Stimulated activated naive CD4-positive, alpha-beta T cell treated with Interleukin-2 at 50 U/mL for 16 hours (primary cell): ENCODE measurements at places on chromosomes 1 and 21.
A peak's percentile ranks its signal among the peaks of the same experiment; 100 is the strongest.

GRCh38 chr1:40965531-40965930, 14.0 kb upstream of the CTPS1 start:
- DNase-seq, result no peak

- DNase-seq, result peak; percentile 44
Measured at GRCh38 chr1:212606395-212607205, 2.0 kb upstream of the ATF3 start.

DNA sequence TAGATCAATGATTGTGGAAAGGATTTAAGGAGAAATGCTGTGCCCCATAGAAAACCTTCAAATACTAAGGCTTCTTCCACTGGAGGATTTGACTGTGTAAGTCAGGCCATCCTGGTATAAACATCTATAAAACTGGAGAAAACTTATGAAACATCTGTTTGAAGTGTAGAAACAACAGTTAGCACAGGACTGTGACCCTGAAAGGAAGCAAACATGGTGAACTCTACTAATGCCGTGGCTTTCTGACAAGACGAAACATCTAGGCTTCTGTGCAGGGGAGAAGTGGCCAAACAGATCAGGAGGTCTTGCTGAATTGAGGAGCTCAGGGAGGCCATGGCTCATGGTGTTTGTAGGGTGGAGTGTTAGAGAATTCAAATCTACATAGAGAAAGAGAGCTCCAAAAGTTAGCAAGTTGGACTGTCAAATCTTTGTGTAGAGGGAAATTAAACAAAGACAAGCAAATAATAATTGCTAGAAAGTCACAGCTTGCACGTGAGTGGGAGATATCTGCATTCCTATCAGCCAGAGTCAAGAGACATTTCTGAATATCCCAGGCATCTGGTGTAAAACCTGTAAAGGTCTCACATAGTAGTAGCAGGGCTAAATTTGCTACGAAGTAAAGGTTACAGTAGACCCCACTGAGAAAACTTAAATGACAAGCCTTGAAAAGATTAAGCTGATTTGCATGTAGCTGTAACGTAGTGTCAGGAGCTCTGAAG, 566.8 kb upstream of the B3GALT2 start:
- DNase-seq, result no peak

DNA sequence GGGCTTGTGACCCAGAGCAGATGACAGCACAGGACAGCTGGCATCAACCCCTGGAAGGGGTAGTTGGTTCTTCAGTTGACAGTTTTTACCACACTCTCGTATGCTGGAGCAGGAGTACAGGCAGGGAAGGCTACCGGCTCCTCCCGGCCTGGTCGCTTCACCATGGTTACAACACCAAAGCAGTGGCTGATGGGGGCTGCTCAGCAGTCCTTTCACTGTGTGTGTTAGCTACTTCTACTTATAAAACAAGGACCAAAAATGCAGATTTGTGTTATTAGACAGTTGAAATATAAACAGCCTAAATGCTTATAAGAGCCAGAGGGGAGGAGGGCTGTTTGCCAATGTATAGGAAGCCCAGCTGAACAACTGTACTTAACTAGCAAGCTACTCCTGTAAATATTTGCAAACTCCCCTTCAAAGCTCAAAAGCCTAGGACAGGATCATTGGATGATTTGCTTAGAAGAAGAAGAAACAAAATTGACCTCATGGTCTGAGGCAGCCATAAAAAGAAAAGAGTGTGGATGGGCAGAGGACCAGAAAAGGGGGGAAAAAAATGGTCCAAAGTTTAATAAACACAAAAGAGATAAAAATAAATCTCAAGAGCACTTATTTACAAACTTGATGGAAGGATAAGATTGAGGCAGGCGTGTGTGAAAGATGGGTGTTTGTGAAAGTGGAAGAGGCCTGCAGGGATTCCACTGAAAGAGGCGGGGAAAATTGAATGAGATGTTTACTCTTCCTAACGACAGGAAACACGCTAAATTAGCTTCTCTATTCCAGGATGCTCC, 57.1 kb downstream of the TGFB2 start:
- no peak for DNase-seq

DNA sequence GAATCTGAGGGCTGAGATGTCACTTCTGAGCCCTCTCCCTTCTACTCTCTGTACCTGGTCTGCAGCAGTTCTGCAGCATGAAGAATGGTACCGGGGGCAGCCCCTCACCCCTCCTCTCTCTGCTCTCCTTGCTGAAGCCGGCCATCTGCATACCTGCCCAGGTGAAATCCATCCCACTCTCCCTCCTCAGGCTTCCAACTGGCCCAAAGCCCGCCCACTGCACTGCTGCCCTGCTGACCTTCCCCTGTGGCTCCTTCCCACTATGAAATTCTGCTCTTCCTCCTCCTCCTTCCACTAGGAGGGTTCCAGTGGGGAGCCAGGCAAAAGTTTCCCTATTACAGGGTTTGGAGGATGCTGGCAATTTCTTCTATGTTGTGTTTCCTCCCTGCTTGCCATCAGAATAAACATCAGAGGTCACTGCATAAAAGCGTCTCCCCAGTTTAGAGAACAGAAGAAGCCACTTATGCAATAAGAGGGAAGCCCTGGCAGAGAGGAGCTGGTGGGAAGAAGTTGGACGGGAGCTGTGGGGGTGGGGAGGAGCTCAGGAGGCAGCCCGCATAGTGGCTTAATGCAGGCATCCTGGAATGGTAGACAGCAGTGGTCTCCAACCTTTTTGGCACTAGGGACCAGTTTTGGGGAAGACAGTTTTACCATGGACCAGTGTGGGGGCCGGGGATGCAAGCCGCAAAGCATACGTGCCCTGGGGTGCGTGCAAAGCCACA, 30.3 kb downstream of the TMCO4 start:
- DNase-seq, result no peak

GRCh38 chr1:13922466-13923110, 222.6 kb downstream of the PRDM2 start:
- no peak for DNase-seq

DNA sequence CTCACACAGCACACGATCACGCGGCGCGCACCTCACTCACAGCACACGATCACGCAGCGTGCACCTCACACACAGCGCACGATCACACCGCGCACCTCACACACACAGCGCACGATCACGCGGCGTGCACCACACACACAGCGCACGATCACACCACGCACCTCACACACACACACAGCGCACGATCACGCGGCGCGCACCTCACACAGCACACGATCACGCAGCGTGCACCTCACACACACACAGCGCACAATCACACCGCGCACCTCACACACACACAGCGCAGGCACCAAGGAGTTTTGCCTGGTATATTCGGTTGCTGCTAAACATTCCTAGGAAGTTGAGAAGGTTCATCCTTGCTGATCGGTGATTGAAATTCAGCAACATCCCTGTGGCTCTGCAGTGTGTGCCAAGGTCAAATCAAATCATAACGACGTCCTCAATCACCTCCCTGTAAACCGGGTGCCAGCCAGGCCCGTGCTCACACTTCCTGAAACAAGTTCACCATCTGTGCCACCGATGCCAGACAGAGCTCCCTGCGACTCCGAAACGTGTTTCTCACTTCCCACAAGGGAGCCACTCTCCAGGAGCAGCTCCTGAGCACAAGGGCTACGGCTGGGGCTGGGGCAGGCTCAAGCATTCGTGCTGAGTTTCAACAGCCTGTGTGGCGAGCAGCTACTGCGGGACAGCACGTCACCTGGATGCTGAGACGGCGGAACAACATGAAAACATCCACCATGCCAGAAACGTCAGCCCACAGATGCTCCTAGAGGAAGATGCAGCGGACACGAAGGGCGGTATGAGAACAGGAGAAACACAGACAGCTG, 30.2 kb downstream of the WDR4 start:
- DNase-seq, result no peak

DNA sequence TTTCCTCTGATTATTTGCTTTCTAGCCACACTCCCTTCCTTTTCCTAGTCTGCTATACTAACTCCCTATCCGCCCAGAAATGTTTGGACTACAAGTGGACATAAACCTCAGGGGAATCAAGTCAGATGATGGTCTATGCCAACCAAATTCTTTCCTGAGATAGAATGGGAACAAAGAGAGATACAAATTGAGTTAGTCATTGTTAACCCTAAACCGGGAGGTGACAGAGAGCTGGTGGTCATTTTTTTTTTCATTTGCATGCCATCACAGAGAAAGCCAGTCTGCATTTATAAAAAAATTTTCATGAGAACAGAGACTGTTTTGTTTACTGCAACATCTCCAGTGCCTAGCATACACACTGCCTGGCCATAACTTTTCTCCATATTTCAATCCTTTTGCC, 35.0 kb downstream of the MYSM1 start:
- DNase-seq, result no peak

DNA sequence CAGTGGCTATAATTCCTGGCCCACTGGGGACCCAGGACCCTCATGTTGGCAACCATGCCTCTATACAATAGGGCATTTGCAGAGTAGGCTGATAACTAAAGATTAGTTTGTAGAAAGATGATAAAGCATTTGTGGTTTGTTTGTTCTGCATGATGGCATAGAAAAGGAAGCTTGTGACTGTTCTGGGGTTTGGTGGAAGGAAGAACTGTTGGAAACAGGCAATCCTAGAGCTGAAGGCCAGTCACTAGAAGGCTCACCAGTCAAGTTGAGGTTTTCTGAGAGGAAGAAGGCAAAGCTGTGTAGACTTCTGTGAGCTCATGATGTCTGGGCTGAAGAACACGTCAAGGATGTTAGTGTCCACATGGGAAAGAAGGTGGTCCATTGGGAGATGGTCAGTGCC, 140.3 kb upstream of the VANGL1 start:
- DNase-seq, result no peak

DNA sequence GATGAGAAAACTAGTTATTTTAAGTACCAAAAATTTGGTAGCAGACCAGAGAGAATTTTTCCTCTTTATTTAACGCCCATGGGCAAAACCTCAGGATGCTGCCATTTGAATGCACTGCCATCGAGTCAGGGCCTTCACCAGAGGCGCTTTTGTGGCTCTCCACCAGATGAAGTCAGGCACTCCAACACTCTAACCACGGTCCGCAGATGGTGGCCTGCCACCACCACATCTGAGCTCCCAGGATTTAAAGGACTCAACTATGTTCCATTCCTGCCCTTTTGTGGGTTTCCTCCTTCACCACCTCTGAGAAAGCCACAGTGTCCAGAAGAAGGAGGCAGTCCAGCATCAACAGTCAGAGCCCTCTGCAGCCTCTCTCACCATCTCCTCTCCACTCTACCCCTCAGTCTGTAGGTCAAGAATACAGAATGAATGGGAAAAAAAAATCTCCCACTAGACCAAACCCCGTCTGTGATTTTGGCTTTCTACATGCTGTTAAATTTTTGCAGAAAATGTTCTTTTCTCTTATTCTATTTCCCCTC, 647.4 kb downstream of the USP25 start:
- DNase-seq, result no peak

GRCh38 chr1:228205526-228206436, 2.1 kb upstream of the OBSCN start:
- no peak for DNase-seq

DNA sequence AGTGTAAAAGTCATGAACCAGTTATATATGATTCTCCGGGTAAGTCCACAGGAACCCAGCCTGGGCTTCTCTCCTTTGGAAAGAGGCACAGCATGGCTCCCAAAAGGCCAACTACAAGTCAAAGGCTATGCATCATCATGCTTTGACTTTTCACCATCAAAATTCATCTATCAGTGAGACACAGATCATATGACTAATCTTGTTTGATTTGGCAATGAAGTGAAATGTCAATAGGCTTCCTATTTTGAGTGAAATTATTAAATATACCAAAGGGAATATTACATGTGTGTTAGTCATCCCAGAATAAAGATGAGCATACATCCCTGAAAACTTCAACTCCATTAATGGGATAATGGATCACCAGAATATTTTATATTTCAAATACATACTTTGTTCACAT, 83.5 kb upstream of the ADGRL2 start:
- no peak for DNase-seq

GRCh38 chr1:178552856-178553255, 39.9 kb downstream of the TEX35 start:
- DNase-seq, result no peak

- no peak for DNase-seq
Measured at GRCh38 chr1:215119719-215120365, 37.3 kb downstream of the KCNK2 start.

GRCh38 chr1:21672478-21673276, 3.5 kb upstream of the RAP1GAP start:
- no peak for DNase-seq

- DNase-seq, result no peak
Measured at GRCh38 chr1:20063861-20064292, 6.1 kb upstream of the PLA2G5 start.

GRCh38 chr1:11157867-11158266, 31.3 kb upstream of the ANGPTL7 start:
- DNase-seq, result no peak

GRCh38 chr1:193368302-193368701, 181.9 kb upstream of the B3GALT2 start:
- no peak for DNase-seq

DNA sequence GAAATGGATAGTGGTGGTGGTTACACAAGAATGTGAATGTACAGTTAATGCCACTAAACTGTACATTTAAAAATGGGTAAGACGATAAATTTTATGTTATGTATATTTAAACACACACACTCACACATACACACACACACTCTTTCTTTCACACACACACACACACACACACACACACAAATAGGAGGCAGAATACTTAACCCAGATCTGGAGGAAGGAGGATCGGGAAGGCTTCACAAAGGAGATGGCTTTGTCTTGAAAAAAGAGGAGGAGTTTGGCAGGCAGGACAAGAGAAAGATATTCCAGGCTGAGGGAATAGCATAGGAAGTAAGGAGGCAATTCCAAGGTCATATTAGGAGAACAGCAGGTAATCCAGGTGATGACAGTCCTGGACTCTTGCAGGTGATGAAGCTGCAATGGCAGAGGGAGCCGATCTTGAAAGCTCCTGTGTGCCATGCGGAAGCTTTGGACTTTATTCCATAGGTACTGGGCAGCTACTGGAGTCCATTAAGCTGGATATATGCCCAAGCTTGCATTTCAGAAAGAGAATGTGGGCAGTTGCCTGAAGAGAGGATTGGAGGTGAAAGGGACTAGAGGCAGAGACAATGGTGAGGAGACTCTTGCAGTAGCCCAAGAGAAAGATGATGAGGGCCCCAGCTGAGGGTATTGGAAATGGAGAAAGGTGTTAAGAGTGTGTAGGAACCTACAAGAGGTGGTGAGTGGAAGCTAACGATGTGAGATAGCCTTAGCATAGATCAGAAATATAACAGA, 15.4 kb upstream of the LYST start:
- no peak for DNase-seq

DNA sequence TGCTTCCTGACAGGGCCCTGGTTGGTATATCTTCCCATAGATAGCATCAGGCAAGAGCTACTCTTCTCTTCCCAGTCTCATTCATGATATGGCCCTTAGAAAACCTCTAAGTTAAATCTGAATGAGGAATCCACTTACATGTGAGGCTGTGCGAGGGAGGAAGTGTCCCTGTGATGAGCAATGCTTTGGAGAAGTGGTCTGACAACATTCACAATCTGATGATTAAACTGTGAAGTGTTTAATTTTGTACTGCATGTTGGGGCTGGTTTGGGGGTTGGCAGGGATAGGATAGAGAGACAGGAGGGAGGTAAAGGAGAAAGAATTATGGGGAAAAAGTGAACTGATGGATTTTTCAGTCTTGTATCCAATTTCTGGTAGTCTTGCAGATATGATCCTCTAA, 421.2 kb upstream of the DAB1 start:
- no peak for DNase-seq

- no peak for DNase-seq
Measured at GRCh38 chr1:203278082-203278884, 27.0 kb upstream of the BTG2 start.
